ENCODE measurements at places on chromosomes 1 and 21.

GRCh38 chr1:30742300-30742962 lies 15.1 kb downstream of the LAPTM5 start:
- DNase-seq, result no peak

- no peak for DNase-seq
Observed at GRCh38 chr21:38945545-38946245, 140.0 kb downstream of the ETS2 start.

- DNase-seq, result no peak
Observed at GRCh38 chr1:178490136-178490535, 6.6 kb downstream of the CLEC20A start.

GRCh38 chr1:199042193-199042592 lies 403.4 kb downstream of the PTPRC start:
- no peak for DNase-seq

- DNase-seq, result no peak
Observed at GRCh38 chr1:44723496-44724295, 7.3 kb downstream of the RNU5D-1 start.

GRCh38 chr1:236800623-236801022 lies 5.5 kb downstream of the MTR start:
- DNase-seq, result no peak

DNA sequence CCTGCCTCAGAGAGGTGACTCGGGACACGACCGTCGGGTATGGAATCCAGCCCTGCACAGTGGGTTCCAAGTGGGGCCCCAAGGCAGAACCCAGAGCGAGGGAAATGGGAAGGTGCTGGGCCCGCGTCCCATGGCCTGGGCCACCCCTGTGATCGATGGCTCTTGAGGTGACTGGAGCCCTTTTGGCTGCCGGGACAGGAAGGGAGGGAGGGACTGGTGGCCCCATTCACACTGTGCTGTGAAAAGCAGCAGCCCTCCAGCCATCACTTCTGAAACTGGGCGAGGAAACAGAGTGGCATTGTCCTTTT lies 110.4 kb upstream of the IFFO2 start:
- DNase-seq, result no peak

- no peak for DNase-seq
Observed at GRCh38 chr1:204356997-204357396, 2.7 kb downstream of the PLEKHA6 start.

GRCh38 chr1:36881068-36881405 lies 153.3 kb downstream of the GRIK3 start:
- DNase-seq, result no peak

DNA sequence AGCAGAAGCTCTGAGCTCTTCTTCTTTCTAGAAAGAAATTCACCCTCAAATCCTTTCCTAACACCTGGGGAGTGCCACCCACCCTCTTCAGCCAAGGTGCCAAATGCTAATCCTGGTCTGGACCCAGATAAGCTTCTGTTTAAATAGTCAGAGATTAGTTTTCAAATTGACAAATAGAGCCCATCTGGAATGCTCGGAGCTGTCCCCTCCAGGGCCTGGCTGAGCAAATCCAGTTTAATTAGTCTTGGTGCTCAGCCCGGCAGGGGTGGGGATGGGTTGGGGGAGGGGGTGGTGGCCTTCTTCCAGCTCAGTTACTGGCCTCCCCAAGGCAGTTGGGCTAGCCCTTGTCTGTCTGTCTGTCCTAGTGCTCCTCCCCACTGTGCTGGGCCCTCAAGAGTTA lies 269.5 kb downstream of the GRIK3 start:
- no peak for DNase-seq

- no peak for DNase-seq
Observed at GRCh38 chr1:112713466-112714312, 1.4 kb downstream of the PPM1J start.

- DNase-seq, result peak; percentile 63
Observed at GRCh38 chr1:152188673-152189591, 29.9 kb upstream of the RPTN start.

DNA sequence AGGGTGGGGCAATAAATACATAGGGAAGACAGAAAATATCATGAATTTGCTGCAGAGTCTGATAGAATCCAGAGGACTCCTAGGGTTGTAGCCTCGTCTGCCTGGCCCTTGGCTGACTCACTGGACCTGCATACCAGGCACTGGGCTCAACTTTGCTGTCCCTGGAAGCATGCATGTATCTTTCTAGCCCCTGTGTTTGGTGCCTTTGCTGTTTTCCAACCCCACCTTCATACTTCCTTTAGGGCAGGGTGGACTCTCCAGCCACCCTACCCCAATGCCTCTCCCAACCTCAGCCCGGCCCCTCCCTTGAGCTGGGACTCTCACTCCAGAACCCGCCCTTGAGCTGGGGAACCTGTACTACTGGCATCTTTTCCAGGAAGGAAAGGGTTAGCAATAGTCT lies 1.2 kb downstream of the RAB25 start:
- DNase-seq, result no peak

DNA sequence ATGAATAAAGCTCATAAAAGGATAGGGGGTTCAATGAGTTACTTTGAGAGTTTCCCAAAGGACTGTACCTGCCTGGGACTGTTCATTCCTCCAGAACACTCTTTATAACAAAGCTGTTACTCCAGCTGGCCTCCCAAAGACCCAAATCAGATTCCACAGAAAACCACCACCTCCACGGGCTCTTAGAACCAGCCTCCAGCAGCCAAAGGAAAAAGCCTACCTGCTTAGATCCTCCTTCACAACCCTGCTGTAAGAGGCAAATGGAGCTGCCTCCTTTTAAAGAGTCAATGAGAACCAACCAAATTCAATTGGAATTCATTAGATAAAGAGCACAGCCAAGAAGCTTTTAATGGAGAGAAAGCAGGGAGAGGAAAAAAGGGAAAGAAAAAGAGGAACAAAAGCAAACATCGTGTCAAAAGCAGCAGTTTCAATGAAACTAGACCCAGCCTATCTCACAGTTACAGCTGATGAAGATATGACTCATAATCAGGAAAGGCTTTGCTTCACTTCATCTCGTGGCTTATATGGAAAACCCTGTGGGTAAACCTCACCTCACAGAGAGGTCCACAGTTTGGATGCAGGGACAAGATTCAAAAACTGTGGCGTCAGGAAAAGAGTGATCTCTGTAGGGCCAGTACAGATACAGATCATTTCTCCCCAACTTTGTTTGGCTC lies 27.8 kb upstream of the FMO4 start:
- peak; percentile 14 for DNase-seq

- DNase-seq, result no peak
Observed at GRCh38 chr1:208511242-208511860, 267.2 kb upstream of the PLXNA2 start.

DNA sequence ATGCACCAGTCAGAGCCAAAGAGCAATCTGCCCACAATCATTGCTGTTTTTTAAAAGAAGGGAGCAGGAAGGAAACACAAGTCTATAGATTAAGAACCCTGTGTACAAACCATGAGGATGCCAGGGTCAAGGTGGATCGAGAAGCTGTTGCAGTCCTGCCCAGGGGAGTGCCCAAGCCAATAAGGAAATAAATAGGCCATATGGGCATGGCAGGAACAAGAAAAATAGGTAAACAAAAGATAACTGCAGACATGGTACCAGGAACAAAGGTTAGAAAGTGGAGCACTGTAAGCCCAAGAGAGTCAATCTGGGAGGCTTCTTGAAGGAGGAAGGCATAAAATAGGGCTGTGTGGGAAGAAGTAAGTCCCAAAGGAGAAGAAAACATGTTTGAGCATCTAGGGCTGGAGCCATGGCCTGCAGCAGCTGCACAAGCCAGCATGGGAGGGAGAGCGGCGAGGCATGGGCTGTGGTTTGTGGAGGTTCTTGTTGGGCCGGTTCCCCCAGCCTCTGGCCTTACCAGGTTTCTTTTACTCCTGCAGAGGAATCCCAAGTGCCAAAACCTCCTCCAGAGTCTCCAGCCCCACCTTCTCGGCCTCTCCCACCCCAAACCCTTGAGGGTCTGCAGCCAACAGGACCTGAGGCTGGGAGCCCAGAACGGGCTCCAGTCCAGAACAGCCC lies 13.6 kb downstream of the INAVA start:
- DNase-seq, result no peak

DNA sequence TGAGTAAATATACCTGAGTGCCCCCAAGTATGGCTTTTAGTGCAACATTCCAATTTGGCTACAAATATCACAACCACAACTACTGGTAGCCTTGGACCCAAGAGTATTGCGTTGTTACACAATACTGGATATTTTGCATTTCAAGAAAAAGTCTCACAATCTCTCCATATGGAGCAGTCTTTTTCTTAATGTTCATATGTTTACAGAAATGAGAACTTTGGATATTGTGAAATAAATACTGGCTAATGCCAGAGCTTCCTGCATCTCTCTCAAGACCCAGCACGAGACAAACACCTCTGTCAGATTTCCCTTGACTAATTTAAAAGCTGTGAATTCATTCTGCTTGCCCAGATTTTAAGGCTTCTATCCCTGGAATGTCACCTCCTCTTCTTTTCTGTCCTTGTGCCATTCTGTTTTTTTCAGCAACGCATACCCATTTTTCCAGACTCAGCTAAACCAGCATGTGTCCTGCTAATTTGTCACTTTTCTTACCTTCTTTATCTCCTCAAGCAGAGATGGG lies 136.2 kb upstream of the BACE2 start:
- no peak for DNase-seq

DNA sequence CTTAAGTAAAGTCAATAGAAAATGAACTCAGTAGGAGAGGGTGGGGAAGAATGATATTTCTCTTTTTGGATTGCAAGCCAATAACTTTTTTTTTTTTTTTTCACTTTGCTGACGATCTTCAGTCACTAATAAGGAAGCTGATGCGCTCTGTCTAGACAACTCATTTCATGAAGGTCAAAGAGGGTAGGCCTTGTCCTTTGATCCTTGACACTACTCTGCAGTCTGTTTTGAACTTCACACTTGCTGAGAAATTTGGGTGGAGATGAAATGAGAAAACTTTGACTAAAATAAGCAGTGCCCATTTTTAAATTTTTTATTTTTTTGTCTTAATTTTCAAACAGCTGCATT lies 20.9 kb upstream of the PLXNA2 start:
- DNase-seq, result no peak

DNA sequence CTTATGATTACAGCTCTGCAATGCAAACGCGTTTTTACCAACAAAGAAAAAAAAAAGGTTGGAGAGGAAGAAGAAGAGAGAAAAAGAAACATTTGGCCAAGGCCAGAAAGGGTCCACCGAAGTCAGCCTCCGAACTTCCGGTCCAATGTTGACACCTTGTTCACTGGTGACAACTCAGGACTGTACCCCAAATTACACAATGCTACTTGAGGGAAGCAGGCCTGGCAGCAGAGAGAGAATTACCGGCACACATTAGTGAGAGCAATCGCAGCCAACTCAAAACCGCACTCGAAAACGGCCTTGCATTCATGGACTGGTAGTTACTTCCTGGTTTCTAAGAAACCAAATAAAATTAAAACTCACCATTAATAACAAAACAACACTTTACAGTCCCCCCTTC lies 652.5 kb downstream of the KIF26B start:
- DNase-seq, result no peak

DNA sequence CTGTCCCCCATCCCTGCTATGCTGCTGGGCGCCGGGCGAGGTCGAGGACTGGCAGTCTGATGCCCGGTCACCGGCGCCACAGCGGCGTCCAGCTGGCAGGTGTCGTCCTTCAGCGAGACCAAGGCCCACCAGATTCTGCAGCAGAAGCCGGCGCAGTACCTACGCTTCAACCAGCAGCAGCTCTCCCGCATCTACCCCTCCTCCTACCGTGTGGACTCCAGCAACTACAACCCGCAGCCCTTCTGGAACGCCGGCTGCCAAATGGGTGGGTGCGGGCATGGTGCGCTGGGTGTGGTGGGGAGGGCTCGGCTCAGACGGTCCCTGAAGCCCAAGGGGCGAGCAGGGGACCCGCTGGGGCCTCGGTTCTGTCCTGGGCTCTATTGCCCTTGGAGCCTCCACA lies 20.7 kb downstream of the PLCH2 start:
- DNase-seq, result no peak

GRCh38 chr1:159804924-159805323 lies 2.8 kb downstream of the FCRL6 start:
- no peak for DNase-seq

GRCh38 chr1:119394085-119394484 lies 20.9 kb upstream of the HSD3B2 start:
- DNase-seq, result no peak

DNA sequence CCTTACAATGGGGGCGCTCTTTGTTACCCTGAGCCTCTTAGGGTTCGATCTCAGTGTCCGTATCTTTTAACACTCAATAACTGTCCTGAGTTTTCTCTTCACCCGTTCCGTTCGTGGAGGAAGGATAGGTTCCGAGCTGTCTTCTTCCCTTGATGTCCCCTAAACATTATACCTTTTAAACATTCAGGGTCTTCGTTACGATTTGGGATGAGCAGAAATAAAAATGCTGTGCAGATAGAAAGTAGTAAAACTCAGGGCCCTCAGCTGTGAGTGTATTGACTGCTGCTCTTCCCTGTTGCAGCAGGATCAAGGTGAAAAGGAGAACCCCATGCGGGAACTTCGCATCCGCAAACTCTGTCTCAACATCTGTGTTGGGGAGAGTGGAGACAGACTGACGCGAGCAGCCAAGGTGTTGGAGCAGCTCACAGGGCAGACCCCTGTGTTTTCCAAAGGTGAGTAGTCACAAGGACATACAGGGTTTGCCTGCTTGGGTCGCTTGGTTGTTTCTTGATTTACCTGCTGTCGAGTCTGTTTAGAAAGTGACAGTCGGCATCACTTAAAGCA lies 784 bp downstream of the RPL11 start:
- DNase-seq, result no peak

- DNase-seq, result no peak
Observed at GRCh38 chr1:235852887-235853286, 13.8 kb downstream of the LYST start.

GRCh38 chr1:60541831-60542532 lies 468.4 kb upstream of the C1orf87 start:
- DNase-seq, result no peak

DNA sequence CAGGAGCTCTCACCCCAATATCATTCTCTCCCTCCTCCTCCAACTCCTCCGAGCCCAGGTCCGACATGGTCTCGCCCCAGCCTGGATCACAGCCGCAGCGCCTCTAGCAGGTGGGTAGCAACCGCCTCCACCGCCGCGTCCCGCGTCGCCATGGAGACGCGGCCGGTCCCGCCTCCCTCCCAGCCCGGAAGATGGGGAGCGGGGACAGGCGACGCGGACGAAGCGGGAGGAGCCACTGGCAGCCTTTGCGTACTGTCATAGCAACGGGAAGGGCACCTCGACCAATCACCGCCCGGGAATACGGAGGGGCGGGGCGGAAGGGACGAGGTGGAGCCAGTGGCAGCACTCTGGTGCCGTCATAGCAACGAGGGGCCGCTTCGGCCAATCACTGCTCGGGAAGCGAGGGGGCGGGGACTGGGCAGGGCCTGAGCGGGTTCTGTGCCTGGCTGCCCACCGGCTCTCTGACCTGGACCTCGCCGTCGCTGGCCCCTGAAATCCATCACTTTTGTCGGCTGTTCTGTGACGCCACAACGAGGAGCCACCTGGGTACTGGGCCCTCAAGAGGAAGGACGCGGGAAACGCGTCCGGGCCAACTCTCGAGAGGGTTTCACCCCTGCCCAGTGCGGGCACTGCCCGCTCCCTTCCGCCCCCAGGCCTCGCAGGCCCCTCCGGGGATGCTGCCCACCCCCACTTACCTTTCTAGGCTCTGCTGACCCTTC lies at the start of gene RSPH1:
Gene RSPH1 (minus strand): TSS at position 105 of the 719 bp plus-strand sequence. CDS start 38 bp downstream, at position 67.
- DNase-seq, result peak; percentile 99

All from SW480 (cell line).